ENCODE measurements at places on chromosomes 16 and 17. TPM values are rescaled to one million over a fixed set of nuclear protein-coding genes. Genes with fewer than 3 reads are reported as not detected.
A peak's percentile ranks its signal among the peaks of the same experiment; 100 is the strongest.

DNA sequence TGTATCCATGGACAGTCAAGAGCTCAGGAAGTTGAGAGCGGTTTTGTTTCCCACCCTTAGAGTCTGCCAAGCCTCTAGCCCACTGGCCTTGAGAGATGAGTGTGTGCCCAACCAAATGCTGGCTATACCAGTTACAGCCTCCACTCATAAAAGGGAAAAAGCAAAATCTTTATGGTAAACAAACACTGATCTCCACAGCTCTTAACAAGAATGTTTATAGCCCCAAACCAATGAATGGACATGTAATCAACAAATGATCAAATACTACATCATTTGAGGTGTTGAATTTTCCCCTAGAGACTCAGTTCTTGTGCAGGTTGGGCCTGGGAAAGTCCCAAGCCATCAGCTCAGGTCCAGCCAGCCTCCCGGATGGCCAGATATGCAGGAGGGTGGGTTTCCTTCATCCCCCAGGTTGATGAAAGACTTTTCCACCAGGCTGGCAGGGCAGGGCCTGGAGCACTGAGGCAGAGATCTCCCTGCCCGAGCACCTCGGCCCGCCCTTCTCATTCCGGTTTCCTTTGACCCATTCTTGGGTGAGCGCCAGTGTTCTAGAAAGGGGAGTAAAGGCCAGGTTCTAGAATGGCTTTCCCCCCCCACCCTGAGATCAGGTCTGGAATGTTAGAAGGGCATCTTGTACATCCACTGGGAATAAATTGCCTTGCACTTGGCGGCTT, 3.9 kb upstream of the EFTUD2 start:
- no peak for DNase-seq

- DNase-seq: no peak
Observed at GRCh38 chr17:71438631-71439146, 682.1 kb upstream of the SOX9 start.

The RAB11FIP3 gene
- total RNA-seq: 72.6 TPM

- no peak for DNase-seq
Observed at GRCh38 chr16:57257455-57258070, 12.5 kb downstream of the ARL2BP start.

DNA sequence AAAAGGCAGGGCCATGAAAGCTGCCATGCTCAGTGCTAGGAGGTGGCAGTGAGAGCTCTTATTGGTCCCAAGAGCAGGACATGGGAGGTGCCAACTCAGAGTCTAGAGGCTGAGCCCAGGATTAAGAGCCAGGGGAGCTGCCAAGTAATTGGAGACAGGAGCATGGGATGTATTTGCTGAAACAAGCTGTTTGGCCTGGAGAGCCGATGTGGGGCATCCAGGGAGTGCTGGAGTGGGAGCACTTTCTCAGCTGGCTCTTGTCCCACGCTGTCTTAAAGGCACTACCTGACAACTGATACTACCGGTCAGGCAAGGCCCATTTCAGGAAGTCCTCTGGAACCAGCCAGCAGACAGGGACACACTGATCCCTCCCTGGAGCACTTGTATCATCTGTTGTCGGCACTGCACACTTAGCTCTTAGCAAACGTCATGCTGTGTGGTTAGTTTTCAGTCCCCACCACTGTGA, 19.3 kb downstream of the ANKFN1 start:
- no peak for DNase-seq

GRCh38 chr17:44007346-44008204, 3.2 kb downstream of the NAGS start:
- no peak for DNase-seq

The KRT25 gene
- not detected for total RNA-seq

The KRT33A gene
- total RNA-seq: not detected

The ACSM3 gene
- total RNA-seq: 251 TPM

GRCh38 chr17:77254951-77255825, 114.4 kb downstream of the SEC14L1 start:
- DNase-seq: no peak

The FBRS gene
- total RNA-seq: 23.1 TPM

The DOC2A gene
- 1.0 TPM for total RNA-seq

The KRT39 gene
- not detected for total RNA-seq

- no peak for DNase-seq
Observed at GRCh38 chr17:6290488-6291196, 144.3 kb downstream of the AIPL1 start.

- DNase-seq: no peak
Observed at GRCh38 chr16:53678155-53678554, 25.5 kb downstream of the RPGRIP1L start.

The USP32 gene
- total RNA-seq: 28.4 TPM

GRCh38 chr17:30005709-30006320, 64.4 kb downstream of the EFCAB5 start:
- no peak for DNase-seq

DNA sequence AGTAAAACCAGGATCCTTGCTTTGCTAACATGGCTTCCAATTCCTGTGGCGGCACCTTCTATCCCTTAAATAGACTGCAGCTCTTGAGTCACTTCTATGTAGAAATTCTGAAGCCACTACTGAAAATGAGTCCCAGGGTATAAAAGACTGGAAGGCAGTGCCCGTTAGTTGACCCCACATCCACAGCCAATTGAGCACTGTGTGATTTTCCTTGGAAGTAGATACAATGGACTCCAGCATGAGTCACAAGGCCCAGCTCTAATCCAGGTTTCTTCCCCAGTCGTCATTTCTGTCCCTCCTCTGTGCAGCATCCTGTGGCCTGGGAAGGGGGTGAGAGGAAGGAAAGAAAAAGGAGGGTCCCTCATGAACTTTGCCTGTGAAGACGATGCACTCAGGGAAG, 69.5 kb downstream of the HLF start:
- no peak for DNase-seq

The TBC1D3K gene
- not detected for total RNA-seq

GRCh38 chr16:65796481-65796880, 570.0 kb upstream of the CDH5 start:
- no peak for DNase-seq

GRCh38 chr16:20409398-20410120, at the start of gene ACSM5:
Gene ACSM5, plus strand, starts transcription at chr16:20409534. Its CDS starts 1,951 bp downstream, at chr16:20411485.
- DNase-seq: peak; percentile 45

GRCh38 chr16:14389359-14389758, 240.7 kb downstream of the PARN start:
- DNase-seq: no peak

DNA sequence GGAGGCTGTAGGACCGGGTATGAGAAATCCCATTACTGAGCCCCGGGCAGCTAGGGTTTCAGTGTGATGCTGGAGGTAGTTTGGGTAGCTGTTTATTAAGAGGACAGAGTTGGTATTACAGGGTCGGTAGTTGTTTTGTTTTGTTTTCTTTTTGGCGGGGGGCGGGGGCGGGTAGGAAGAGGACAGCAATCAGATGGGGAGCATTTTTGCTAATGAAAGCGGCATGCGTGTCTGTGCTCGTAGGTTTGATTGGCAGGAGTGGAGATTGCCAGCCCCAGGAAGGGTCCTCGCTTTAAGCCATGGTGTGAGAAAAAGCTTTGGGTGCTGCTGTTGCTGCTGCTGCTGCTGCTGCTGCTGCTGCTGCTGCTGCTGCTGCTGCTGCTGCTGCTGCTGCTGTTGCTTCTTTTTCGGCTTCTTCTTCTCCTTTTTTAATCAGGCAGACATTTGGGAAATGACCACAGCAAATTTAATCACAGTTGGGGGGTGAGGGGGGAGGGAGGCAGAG, 498.5 kb upstream of the ZFHX3 start:
- no peak for DNase-seq

The GRIN2A gene
- 0.29 TPM for total RNA-seq

- no peak for DNase-seq
Observed at GRCh38 chr17:3398310-3398709, at the start of gene OR1E1. Gene OR1E1, minus strand, starts transcription at chr17:3398410. Its CDS starts 0 bp downstream, at chr17:3398410.

GRCh38 chr16:14029658-14030057, 41.5 kb upstream of the MRTFB start:
- no peak for DNase-seq

DNA sequence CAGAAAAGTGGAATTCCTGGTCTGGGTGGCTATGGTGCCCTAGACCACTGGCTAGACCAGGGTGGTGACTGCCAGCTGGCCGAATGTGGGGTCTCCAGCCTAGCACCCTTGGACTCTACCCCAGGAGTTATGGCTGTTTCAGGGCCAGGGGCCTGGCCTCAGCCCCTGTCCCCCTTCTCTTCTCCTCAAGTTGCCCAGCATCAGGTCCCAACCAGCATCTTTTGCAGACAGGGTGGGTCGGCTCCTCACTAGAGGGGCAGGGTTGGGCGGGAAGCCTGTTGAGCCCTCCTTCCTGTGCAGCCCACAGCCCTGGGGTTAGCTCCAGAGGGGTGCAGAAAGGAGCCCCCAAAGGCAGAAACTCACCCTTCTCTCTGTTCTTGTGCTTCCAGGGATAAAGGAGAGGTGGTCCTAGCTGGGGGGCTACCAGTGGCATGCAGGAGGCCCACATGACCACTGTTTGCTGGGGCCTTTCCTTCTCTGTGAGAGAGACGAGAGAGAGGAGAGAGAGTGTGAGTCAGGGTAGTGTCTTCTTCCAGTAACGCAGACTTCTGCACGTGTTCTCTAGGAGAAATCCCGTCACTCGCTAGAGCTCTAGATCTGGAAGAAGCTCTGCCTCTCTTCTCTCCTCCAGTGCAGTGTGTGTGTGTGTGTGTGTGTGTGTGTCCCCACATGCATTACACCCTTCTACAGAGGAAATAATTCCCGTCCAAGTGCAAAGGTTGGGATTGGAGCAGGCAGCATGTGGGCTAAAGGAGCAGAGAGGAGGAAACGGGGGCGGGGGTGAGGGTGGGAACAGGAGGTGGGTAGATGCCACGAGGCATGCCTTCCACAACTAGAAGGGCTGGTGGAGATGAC, 209.4 kb downstream of the SEC14L1 start:
- DNase-seq: no peak

GRCh38 chr16:85507342-85507741, 105.8 kb upstream of the GSE1 start:
- no peak for DNase-seq

The TP53TG3C gene
- total RNA-seq: not detected

The NHERF2 gene
- 44.9 TPM for total RNA-seq

The KRTAP4-5 gene
- not detected for total RNA-seq

DNA sequence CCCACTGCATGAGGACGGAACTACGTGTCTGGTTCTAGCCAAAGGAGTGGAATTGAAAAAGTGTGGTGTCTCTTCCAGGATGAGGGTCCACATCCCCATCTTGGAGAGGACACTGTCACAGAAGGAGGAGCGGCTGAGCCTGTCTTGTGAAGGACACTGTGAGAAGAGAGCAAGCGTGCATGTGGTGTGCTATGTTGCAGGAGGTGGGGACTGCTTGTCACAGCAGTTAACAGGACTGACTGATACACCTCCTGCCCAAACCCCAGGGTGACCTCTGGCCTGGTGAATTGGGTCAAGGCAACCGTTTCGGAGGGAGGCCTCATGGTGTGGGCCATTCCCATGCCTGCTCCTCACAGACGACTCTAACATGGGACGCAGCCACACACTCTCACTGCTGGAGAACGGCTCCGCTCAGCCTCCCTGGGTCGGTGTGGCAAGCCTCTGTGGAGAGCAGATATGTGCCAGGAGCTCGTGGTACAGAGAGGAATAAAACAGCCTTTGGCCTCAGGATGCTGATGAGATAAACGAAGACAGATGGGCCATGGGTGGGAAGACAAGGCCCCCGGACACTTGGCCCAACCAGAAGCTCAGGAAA, 56.4 kb upstream of the RBFOX3 start:
- DNase-seq: no peak

The TP53TG3F gene
- total RNA-seq: not detected

- no peak for DNase-seq
Observed at GRCh38 chr17:73820686-73821448, 176.6 kb upstream of the SDK2 start.

DNA sequence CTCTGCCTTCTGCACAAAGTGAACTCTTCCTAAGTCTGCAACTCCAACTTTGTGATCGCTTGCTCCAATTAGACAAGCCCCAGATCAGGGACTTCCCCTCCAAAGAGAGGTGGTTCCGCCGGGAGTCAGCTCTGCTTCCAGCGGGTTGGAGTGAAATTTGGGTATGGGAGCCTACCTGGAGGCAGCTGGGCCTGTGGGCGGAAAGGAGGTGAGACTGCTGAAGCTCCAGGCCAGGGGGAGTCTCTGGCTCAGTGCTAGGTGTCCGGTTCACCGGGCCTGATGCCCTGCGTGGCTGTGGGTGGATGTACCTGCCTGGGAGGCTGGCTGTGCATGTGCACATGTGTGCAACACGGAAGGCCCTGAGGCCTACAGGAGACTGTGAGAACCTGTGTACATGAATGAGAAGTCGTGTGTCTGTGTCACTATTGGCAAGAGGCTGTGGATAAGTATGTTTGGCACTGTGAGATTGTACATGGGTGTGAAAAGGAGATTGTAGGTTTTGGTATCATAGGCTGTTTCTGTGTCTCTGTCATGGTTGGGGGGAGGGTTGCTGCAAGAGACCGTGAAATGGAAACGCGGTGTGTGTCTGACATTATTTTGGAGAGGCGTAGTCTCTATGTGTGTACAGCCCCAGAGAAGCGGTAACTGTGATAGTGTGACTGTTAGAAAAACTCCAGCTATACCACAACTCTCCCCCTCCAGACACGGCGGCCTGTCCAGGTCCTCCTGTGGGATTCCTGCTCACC, 4.2 kb downstream of the LHX1 start:
- DNase-seq: no peak

The OR3A3 gene
- not detected for total RNA-seq

DNA sequence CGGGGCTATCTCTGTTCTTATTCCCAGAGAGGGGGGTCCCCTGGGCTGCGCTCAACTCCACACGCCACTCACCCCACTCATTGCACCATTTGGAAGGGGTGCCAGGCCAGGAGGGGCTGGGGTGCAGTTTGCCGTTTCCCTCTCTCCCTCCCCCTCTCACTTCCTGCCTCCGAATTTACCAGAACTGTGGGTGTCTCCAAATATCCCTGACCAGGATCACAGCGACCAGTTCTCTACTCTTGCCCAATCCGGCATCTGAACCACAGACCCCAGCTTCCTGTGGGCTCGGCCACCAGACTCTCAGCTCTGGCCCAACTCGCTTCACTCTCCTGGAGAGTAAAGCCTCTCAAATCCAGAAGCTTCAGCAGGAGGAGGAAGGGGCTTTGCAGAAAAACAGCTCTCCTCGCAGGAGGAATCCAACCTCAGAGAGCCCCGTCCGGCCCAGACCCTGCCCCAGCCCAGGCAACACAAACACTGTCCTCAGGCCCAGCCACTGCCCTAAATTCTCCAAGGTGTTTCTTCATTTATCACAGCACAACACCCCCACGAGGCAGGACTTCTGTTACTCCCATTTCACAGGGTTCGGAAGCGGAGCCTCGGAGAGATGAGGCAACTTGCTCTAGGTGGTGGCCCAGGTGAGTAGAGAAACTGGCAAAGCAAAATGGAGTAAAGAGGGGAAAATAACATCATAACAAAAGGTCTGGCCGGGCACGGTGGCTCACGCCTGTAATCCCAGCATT, 423 bp upstream of the ASGR2 start:
- no peak for DNase-seq

The MMP2 gene
- 130 TPM for total RNA-seq

GRCh38 chr17:27390540-27390939, 65.7 kb upstream of the KSR1 start:
- DNase-seq: no peak

- DNase-seq: no peak
Observed at GRCh38 chr17:13415871-13416416, 185.8 kb downstream of the HS3ST3A1 start.

DNA sequence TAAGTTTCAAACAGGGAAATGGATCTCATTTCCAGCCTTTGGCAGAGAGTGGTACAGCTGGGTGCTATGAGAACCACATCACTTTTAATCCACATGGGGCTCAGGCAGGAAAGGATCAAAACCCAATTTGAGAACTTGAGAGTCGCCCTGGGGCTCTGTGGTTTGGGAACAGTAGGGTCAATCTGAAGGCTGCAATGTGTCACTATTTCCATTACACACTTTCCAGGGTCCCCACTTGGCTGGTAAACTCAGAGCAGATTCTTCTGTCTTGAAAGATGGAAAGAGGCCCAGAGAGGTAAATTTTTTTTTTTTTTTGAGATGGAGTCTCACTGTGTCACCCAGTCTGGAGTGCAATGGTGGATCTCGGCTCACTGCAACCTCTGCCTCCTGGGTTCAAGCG, 6.7 kb upstream of the HIGD1B start:
- DNase-seq: no peak

All from uterus (tissue), 4 donors.